ENCODE measurements at places on chromosomes 7 and 10. TPM values are rescaled to one million over a fixed set of nuclear protein-coding genes. Genes with fewer than 3 reads are reported as not detected.

ZNF32 gene
- 32.3 TPM for total RNA-seq

SLC39A12 gene
- total RNA-seq = 0.29 TPM

- H3K4me3 ChIP-seq = no peak overlapping the region
- no peaks in the 10 kb centered on the region for H3K4me1 ChIP-seq
- no peak for DNase-seq
- H3K27ac ChIP-seq = no peak overlapping the region
Observed at GRCh38 chr10:48216204-48216505, 58.3 kb downstream of the FRMPD2 start.

DNA sequence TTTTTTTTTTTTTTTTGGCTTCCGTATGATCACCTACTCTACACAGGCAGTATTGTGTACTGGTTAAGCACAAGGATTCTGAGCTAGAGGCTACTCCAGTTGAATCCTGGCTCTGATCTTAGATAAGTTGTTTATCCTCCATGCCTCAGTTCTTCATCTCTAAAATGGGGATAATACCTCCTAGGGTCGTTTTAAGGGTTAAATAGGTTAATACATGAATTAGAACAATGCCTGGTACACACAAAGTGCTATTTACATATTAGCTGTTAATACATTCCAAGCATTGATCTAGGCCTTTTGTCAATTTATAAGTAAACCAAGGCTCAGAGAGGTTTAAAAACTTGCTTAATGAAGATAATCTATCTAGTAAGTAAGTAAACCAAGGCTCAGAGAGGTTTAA, 59.0 kb downstream of the ST7 start:
- no peaks in the 10 kb centered on the region for H3K36me3 ChIP-seq
- H3K27me3 ChIP-seq = no peaks in the 10 kb centered on the region
- H3K4me1 ChIP-seq = peaks cover 34% of the 10 kb centered on the region
- no peak for DNase-seq
- no peak overlapping the region for H3K27ac ChIP-seq

- no peak overlapping the region for H3K4me3 ChIP-seq
- no peaks in the 10 kb centered on the region for H3K27me3 ChIP-seq
- H3K4me1 ChIP-seq = no peaks in the 10 kb centered on the region
- H3K27ac ChIP-seq = no peak overlapping the region
Observed at GRCh38 chr10:2980116-2980515, 87.2 kb upstream of the PFKP start.

GRCh38 chr10:124071141-124071540, 22.3 kb downstream of the CHST15 start:
- no peak overlapping the region for H3K27ac ChIP-seq
- peaks cover 12% of the 10 kb centered on the region for H3K4me1 ChIP-seq
- H3K4me3 ChIP-seq = no peak overlapping the region
- no peaks in the 10 kb centered on the region for H3K36me3 ChIP-seq
- no peak for DNase-seq

Data from upper lobe of right lung (tissue), 1 donor.